Stimulated activated naive CD4-positive, alpha-beta T cell treated with Interleukin-2 at 50 U/mL for 16 hours (primary cell): ENCODE measurements at places on chromosomes 2 and 18.
A peak's percentile ranks its signal among the peaks of the same experiment; 100 is the strongest.

- peak; percentile 9 for DNase-seq
These were observed 40.1 kb downstream of the FBXO48 start for GRCh38 chr2:68426848-68427579.

- no peak for DNase-seq
These were observed 1295.7 kb downstream of the LRP1B start for GRCh38 chr2:140835079-140835478.

DNA sequence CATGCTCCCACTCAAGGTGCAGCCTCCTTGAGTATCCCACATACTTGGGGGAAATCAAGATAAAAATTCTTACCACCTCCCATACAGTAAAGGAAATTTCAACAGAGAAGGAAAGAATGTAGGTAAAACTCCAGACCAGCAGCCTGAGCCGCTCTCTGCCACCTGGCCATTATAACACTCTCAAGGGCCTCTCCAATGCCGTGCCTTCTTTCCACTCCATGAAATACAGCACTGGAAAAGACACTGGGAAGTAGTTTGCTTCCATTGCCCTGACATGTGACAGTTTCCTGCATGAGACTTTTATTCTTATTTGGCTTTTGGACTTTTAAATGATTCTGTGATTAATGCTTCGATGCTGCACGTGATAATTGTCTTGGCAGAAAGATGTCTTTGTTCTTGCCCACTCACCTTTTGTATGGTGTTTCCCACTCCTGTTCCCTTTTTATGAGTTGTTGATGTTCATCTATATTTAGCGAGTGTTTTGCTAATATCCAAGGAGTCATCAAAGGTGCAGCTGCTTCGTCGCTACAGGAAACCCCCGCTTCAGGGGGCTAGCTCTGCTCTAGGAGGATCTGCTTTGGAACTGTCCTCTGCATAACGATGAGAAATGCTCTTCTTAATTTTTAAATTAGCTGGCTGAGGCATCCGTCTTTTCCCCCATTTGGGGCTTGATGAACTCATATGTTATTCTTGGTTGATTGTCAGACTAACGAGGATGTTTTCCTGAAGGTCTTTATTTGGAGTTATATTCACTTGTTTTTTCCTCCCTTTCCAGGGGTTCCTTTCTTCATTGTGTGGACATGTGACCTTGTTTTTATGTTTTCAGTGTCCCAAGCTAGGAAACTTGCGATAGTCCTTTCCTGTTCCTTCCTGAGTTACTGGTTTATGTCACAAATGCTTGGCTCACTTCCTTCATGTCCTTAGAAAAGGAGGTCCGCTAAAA is 179.4 kb downstream of the TXNL1 start:
- DNase-seq = no peak

GRCh38 chr2:31378389-31378788 is 36.2 kb downstream of the XDH start:
- no peak for DNase-seq

GRCh38 chr2:157789933-157790511 is 86.1 kb downstream of the ACVR1 start:
- DNase-seq = no peak
